ENCODE measurements at places on chromosomes 3 and 15.
A peak's percentile ranks its signal among the peaks of the same experiment; 100 is the strongest.

DNA sequence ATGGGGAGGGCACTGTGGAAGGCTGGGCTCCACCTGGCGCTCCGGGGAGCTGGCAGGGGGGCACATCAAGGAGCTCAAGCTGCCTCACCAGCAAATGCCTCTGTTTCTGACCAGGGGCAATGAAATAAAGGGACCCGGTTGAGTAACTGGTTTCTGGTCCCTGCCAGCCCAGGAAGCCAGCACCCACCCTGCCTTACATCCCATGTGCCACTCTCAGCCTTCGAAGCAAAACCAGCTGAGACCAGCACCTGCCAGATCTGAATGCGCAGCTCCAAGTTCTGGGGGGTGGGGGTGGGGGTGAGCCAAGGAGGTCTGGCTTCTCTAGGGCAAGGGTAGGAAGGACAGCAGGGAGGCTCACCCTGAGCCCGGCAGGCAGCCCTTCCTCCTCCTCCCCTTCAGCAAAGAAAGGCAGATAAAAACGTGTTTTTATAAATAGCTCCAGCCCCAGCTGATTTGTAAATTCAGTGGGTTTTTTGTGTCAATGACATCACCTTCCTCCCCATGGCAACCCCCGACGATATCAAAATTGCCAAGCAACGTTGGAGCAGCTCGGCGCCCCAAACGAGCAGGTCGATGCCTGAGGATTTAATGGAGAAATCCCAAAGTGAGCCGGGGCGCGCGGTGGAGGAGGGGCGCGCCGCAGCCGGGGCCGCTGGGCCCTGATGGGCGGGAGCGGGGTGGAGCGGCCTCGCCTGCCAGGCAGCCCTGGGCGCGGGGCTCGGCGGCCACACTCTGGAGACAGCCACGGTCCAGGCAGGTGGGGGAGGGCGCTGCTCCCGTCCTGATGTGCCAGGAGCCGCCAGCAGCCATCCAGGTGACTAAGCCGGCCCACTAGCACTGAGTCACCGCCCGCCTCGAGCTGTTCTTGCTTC, at the start of gene PAK6:
TSS of gene PAK6 (plus strand) at position 532 of the 872 bp plus-strand sequence. CDS start 25,723 bp downstream, outside the sequence.
- no peak for DNase-seq

GRCh38 chr15:98599909-98600691, 48.2 kb upstream of the IGF1R start:
- DNase-seq, result peak; percentile 53

GRCh38 chr15:34039790-34040113, 748 bp upstream of the AVEN start:
- DNase-seq, result peak; percentile 36

DNA sequence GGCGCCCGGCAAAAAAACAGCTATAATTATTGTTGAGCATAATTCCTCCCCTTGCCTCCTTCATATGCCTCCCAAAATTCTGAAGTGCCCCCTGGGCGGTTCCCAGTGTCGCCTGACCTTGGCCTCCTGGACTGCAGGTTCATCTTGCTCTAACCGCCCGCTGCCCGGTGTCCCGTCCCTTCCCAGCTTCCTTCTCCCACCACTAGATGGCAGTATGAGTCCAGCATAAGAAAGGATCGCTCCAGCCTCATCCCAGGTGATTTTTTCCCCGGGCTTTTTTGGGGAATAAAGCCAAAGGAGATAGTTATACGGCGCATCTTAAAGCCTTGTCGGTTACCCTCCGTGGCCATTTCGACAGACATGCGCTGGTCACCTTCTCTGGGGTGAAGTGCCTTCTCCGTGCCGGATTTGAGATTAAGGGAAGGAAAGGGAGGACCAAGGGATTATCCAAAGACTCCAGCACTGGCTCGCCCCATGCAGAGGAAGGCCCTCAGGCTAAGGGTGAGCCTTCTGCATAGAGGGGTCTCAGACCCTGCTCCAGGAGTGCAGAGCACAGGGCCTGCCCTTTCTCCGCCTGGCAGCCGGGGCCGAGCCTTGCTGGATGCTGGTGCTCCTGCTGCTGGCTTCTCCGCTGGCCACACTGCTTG, 45.8 kb upstream of the TRA2B start:
- peak; percentile 31 for DNase-seq

DNA sequence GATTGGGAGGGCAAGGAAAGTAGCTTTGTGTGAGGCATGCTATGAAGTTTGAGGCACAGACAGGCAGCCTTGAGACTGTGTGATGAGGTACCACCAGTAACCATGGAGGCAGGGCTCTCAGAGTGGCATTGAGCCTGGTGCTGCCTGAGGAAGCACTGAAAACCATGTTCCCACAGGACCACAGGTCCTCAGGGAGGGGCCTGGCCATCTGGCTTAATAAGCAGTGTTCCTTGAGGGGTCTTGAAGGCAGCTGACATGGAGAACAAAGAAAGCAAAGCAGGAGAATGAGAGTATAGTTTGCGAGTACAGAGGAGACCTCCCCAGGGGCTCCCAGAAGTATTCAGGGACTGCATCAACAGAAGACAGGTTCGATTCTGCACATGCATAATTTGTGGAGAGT, 346.6 kb downstream of the EPHB1 start:
- DNase-seq, result no peak

DNA sequence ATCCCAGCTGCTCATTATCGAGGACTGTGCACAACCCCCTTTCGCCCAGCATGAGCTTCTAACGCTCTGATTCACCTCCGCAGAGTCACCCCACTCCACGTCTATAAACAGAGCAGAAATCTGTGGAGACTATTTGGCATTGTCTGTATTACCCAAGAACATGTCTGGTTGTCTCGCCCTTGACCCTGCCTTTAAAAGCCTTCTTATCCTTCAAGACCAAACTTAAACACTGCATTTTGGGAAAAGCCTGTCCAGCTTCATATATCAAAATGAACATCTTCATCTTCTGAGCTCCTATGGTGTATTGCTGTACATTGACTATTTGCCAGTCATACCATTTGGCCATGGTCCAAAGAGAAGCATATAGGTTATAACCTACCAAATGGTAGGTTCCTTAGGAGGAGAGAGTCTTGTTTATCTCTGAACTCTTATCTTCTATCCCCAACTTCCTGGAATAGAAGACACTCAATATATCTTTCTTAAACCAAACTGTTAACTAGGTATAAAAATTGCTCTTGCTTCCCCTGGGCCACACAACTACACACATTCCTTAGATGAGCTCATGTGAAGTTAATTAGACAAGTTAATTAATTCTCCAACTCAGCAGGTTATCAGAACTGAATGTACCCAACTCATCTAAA, 90.1 kb downstream of the FBN1 start:
- DNase-seq, result no peak

- DNase-seq, result no peak
Observed at GRCh38 chr15:66849393-66849745, 147.3 kb downstream of the SMAD6 start.

- DNase-seq, result no peak
Observed at GRCh38 chr15:69861331-69862171, 236.2 kb downstream of the TLE3 start.

DNA sequence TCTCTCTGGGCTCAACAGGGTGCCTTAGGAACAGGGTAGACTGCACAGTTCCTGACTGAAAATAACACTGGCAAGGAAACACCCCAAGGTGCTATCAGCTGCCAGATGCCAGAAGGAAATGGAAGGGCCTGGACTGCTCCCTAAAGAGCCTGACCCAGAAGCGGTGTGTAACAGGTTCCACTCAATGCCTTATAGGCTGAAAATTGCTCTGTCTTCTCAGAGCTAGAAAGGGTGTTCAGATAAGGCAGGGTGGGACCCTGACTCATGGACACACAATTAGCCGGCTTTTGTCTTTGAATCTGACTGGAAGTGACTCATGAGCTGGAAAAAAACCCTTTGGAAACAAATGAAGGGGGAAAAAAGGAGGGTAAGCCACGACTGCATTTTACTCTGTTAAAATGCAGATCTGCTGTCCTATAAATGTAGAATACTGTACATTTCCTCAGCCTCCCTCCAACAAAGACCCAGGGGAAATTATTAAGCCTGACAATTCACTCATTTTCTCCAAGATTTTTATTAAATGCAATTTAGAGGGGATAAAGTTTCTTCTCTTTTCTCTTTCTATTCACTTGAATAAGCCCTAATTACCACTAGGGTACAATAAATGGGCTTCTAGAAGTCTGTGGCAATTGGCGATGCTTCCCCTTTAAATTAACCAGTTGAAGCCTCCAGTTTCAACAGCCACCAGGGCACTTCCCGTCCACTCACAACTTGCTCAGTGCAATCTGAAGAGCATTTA, 160.2 kb upstream of the TBL1XR1 start:
- DNase-seq, result no peak

DNA sequence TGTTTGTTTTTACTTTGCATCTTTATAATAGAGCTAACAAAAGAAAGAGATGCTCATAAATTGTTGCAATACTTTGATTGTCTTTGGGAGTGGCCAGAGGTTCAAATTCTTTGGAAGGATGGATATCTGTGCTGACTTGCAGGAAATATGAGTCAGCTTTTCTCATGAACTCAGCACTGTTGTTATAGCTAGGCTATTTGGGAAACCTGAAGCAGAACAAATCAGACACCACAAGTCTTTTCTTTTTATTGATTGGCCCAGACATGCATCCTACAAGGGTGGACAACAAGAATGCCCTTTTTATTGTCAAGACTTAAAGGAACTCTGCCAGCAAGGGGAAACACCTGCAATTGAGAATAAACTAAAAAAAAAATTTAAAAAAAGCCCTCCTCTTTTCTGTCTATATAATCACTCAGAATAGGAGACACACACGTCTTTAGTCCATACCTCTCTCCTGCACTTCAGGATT, 4.6 kb upstream of the DENND4A start:
- no peak for DNase-seq

DNA sequence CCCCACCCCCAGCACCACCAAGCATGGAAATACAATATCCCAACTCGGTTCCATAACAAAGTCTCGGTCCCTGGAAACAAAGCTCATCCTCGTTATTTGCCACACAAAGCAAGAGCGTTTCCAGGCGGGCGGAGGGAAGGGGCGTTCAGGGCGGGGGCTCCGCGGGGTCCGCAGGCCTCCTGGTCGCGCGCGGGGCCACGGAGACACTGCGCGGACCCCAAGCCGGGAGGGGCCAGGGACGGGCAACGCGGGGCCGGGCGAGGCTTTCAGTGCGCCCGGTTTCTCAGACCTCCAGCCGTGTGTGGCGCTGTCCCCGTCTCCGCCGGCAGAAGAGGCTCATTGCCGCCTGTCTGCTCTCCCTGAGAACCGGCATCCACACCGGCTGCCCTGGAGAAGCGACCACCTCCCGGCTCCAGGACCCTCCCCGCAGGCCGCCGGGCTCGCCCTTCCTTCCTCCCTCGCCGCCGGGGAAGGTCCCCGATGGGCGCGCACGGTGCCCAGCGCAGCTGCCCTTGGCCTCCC, 329.0 kb downstream of the OCA2 start:
- no peak for DNase-seq

GRCh38 chr3:115977866-115978265, 354.6 kb downstream of the GAP43 start:
- DNase-seq, result no peak

DNA sequence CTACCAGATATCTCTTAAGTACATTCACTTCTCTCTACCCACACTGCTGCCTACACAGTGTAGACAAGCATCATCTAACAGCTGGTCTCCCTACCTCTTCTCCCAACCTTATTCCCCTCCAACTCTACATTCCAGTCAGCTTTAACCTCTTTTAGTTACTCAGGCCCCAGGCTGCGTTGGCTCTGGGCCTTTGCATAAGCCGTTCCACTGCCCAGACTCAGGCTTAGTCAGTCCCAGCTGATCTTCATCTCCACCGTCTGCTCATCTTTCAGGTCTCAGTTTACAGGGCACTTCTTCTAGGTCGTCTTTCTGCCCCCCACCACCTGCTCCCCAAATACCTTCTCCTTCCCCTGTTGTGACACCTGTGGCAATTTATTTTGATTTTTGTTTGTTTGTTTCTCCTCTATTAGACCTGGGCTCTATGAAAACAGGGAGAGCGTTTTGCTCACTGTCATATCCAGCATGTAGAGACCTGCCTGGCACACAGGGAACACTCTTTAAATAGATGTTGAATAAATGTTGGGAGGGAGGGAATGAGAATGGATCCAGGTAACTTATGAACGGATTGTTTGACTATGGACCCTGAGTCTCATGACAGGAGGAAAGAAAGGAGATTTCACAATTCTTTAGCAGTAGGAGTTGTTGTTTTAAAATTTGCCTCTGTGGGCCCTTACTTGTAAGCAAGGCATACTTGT, 11.1 kb downstream of the SLC27A2 start:
- DNase-seq, result no peak

DNA sequence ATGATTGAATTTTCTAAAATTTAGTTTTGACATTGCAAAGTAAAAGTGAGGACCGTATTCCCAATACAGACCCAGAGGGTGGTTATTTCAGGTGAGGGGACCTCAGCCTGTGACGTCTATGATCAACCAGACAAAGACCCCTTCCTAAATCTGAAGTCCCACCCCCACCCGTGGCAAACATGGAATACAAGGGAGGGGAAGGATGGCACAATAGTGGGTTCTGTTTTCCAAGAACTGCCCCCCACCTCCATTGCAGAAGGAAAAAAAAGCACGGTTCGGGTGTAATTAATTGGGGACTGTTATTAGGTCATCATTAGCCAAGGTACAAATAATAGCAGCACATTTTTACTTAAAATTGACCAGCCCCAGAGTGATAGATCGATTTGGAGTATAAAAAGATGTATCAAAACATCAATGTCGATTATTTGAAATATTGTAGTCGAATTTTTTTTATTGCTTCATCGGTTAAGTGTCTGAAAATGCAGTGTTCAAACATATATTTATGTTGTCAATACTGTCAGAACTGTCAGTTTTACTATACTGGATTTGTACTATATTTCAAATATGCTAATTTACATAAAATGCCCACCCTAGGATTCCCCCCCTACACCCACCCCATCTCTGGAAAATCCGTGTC, 7.5 kb upstream of the MEIS2 start:
- DNase-seq, result no peak

DNA sequence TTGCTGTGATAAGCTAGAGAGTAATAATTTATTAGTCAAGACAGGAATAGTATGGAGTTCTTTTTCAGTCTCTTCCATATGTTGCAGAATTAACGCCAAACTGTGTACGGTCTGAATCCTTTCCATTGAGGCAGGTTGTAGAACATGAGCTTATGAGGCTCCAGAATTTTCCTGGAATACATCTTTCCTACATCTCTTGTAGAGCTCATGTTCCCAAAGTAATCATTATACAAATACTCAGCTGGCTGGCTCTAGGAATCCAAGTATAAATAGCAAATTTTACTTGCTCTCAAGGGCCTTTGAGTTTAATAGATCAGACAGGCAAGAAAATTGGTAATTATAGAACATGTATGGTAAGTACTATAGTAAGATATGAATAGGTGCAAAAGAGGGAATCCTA, 419.4 kb downstream of the RBMS3 start:
- no peak for DNase-seq

DNA sequence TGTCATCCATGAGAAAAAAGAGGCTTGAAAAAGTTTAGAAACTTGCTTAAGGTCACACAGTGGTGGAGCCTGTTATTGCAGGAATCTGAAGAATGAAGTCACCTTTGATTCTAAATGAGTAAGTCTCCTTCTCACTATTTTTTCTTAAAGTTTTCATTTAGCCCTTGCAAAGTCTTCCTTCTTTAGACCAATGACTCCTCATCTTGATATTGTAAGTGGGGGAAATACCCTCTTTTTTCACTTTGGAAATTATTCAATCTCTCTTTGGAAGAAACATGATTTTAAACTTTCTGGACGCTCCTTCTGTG, 787 bp upstream of the SLMAP start:
- DNase-seq, result peak; percentile 31

- DNase-seq, result no peak
Observed at GRCh38 chr15:52146776-52147175, 34.2 kb upstream of the BCL2L10 start.

- no peak for DNase-seq
Observed at GRCh38 chr15:99454941-99455788, 110.6 kb upstream of the MEF2A start.

GRCh38 chr3:181906338-181906737, 194.6 kb downstream of the SOX2 start:
- peak; percentile 49 for DNase-seq

- DNase-seq, result no peak
Observed at GRCh38 chr15:53530761-53531160, 228.7 kb downstream of the WDR72 start.

Measured in GM06990 (cell line).